ENCODE measurements at places on chromosomes 11 and 22. TPM values are rescaled to one million over a fixed set of nuclear protein-coding genes. Genes with fewer than 3 reads are reported as not detected.

The MPEG1 gene
- total RNA-seq = 0.05 TPM

The ADAMTS15 gene
- 1.1 TPM for total RNA-seq

The ZNF280B gene
- total RNA-seq = 5.1 TPM

The MEN1 gene
- total RNA-seq = 17.6 TPM

The CREB3L1 gene
- 3.9 TPM for total RNA-seq

The ARHGEF12 gene
- 55.2 TPM for total RNA-seq

The WNT7B gene
- 0.38 TPM for total RNA-seq

The NR1H3 gene
- 25.9 TPM for total RNA-seq

The OR9Q1 gene
- total RNA-seq = not detected

The GGTLC3 gene
- not detected for total RNA-seq

GRCh38 chr11:96229354-96229977 lies 113.5 kb downstream of the MAML2 start:
- ATAC-seq = no peak

- ATAC-seq = peak; percentile 89
Observed at GRCh38 chr11:26930518-26931247, 63.2 kb upstream of the FIBIN start.

DNA sequence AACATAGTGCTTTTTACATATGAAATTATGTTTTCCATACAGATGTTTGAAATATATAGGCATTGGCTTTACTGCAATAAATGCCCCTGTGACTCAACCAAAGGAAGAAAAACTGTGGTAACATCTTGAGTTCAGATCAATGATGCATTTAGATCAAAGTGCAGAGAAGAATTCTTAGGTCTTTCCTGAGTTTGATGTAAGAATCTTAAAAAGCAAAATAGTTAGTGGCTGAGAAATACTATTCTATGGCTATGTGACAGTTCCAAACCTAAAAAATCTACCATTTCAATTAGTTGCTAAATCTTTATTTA lies 93.7 kb downstream of the SOX6 start:
- ATAC-seq = no peak

GRCh38 chr11:30697032-30697431 lies 110.9 kb upstream of the MPPED2 start:
- no peak for ATAC-seq

GRCh38 chr22:29330753-29331152 lies 15.3 kb upstream of the RASL10A start:
- no peak for ATAC-seq

GRCh38 chr11:133595998-133596590 lies 63.8 kb upstream of the OPCML start:
- ATAC-seq = no peak

- ATAC-seq = no peak
Observed at GRCh38 chr22:35454416-35455054, 54.6 kb downstream of the MCM5 start.

DNA sequence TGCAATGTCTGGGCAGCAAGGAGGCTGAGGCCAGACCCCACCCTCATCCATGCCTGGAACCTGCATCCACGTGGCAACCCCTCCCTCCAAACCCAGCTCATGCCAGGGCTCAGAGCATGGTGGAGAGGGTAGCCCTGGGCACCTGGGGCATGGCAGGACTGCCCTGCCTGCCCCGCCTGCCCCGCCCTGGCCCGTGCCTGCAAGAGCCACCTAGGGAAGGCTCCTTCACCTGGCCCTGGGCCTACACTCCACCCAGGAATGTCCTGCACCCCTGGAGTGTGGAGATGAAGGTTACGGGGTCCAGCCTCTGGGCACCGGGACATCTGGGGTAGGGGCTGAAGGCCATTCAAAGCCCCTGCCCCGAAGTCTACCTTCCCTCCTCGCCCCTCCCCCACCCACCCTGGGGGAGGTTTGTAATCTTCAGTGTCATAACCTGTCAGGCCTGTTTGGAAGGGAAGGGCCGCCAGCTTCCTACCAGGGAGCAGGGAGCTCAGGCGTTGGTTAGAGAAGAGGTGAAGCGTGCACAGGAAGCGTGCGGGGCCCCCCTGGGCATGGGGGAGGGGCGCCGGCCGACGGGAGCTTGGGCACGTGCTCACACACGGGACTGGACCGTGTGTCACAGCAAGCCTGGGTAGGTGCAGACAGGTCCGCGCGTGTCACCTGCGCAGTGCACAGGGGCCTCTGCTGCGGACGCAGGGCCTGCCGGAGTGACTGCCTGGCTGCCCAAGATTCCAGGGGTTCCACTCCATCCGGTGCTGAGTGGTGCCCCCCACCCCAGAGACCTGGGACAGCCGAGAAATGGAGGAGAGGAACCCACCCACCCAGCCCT lies 30.7 kb upstream of the TH start:
- peak; percentile 25 for ATAC-seq

GRCh38 chr11:91046261-91046660 lies 823.4 kb upstream of the CHORDC1 start:
- ATAC-seq = no peak

- peak; percentile 79 for ATAC-seq
Observed at GRCh38 chr11:126929179-126930061, 71.2 kb downstream of the KIRREL3 start.

- ATAC-seq = no peak
Observed at GRCh38 chr22:35437049-35437448, 37.1 kb downstream of the MCM5 start.

DNA sequence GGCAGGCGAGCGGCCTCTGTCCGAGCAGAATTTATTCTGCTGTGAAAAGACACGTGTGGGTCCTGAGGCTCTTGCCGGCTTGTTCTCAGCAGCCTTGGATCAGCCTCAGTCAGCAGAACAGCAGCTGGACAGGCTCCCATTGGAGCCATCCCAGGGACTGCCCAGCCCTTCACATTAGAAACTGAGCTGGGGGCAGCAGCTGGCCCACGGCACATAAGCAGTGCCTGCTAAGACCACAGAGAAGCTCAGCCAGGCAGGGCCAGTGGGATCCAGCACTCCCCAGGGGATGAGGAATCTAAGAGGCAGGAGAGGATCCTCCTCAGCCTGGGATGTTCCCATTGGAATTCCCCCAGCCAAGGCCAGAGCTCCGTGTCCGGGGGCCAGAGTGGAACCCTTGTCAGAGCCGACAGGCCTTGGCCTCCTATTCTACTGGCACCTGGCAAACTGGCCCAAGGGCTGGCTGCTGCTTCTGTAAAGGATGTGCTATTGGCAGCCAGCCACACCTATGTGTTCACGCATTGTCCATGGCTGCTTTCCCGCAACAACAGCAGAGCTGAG lies 18.2 kb downstream of the RTN4R start:
- peak; percentile 4 for ATAC-seq

- ATAC-seq = no peak
Observed at GRCh38 chr11:2732261-2732939, 32.6 kb upstream of the KCNQ1OT1 start.

- no peak for ATAC-seq
Observed at GRCh38 chr11:47982616-47983015, 2.3 kb downstream of the PTPRJ start.
